ENCODE measurements at places on chromosomes 13 and 19.

- no peak for DNase-seq
These were observed 111.3 kb downstream of the KATNAL1 start for GRCh38 chr13:30196025-30196424.

- no peak for DNase-seq
These were observed 226.7 kb downstream of the RFC3 start for GRCh38 chr13:34044660-34045080.

GRCh38 chr13:112653071-112653470 is 36.8 kb upstream of the ATP11A start:
- DNase-seq = no peak

DNA sequence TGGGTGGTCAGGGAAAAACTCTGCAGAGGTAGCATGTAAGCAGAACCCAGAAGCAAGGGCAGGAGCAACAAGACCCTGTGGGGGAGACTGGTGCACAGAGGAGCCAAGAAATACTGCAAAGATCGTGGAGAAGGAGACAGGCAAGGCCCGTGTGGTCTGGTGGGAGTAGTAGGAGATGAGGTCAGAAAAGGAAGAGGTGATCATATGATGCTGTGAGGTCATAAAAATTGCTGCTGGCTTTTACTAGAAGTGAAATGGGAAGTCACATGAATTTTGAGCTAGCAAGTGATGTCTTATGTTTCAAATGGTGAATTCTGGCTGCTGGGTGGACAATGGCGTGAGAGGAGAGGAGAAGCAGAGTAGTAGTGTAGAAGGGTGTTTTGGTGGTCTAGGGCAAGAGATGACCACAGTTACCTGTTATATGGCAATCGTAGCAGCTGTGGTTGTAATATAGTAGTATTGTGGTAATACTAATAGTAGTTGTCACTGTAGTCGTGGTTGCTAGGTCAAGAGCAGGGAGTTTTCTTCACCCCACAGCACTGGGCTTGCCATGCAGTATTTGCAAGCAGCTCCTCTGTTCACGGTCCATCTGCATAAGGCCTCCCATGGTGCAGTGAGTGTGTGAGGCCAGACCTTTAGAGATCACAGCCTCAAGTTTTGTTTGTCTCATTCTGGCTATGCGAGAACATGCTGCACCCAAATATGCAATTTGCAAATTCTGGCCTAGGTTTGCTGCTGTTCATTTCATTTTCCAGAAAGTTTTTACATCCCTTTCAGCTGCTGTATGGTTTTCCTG is 205.0 kb downstream of the TSHZ3 start:
- no peak for DNase-seq

GRCh38 chr13:95356916-95357315 is 55.7 kb upstream of the ABCC4 start:
- peak; percentile 11 for DNase-seq

- DNase-seq = no peak
These were observed 1194.2 kb downstream of the EFNB2 start for GRCh38 chr13:105341256-105341655.

- no peak for DNase-seq
These were observed 31.7 kb upstream of the PCDH8 start for GRCh38 chr13:52879950-52880741.

- DNase-seq = no peak
These were observed 224.0 kb downstream of the COG6 start for GRCh38 chr13:39879286-39880035.

DNA sequence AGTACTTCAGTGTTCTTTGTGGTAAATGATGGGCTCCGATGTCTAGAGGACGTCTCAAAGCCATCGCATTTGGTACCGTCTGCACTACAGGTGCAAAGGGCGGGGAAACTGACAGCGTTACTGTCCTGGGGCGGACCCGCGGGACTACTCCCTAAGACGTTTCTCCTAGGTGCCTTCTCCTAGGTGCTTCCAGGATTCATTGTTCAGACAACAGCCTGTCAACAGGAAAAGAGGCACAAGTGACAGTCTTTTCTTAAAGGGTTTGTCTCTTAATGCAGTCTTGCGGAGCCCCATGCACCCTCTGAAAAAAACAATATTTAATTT is 1.4 kb downstream of the SERTM1 start:
- DNase-seq = no peak

DNA sequence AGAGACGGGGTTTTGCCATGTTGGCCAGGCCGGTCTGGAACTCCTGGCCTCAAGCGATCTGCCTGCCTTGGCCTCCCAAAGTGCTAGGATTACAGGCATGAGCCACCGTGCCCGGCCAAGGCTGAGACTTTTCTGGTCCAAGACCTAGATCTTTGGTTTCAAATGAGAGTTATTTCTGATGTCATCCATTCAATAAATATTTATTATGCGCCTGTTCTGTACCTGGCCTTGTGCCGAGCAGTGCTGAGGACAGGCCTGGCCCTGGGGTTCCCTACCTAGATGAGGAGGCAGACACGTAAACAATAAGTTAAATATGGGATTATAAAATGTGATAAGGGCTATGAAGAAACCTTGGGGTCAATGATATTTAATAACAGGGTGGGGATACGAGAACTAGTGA is 4.5 kb downstream of the RELB start:
- peak; percentile 74 for DNase-seq

- no peak for DNase-seq
These were observed 800.2 kb downstream of the EFNB2 start for GRCh38 chr13:105735281-105735680.

- DNase-seq = no peak
These were observed 1339.4 kb downstream of the EFNB2 start for GRCh38 chr13:105196052-105196451.

DNA sequence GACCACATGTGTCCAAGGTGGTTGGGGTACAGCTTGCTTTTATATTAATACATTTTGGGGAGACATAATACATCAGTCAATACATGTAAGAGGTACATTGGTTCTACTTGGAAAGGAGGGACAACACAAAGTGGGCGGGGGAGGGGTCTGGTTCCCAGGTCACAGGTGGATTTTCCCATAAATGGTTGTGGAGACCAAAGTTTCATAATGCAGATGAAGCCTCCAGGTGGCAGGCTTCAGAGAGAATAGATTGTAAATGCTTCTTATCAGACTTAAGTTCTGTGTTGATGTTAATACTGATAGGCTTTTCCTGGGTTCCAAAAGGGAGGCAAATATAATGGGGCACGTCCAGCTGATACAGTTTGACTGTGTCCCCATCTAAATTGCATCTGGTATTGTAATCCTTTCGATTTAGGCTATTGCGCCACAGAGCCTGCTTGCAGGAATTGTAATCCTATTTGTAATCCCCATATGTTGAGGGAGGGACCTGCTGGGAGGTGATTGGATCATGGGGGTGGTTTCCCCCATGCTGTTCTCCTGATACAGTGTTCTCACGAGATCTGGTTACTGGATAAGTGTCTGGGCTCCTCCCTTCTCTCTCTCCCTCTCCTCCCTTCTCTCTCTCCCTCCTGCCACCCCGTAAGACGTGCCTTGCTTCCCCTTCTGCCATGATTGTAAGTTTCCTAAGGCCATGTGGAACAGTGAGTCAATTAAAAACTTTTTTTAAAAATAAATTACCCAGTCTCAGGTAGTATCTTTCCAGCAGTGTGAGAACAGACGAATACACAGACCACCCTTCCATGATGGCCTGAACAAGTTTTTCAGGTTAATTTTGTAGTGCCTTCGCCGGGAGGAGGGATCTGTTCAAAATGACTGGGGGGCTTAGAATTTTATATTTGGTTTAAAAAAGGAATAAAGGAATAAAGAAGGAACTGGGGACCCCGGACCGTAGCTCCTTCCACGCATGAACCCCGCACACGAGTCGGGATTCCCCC is 44.9 kb downstream of the ZNF823 start:
- no peak for DNase-seq

GRCh38 chr13:49517461-49517860 is 21.7 kb downstream of the PHF11 start:
- no peak for DNase-seq

GRCh38 chr13:30373727-30374126 is 48.6 kb upstream of the UBE2L5 start:
- no peak for DNase-seq

- DNase-seq = peak; percentile 79
These were observed 46.8 kb downstream of the SLC7A1 start for GRCh38 chr13:29548722-29549121.

GRCh38 chr13:53499576-53500133 is 471.0 kb downstream of the OLFM4 start:
- no peak for DNase-seq

GRCh38 chr13:45623516-45624090 is 8.1 kb upstream of the ERICH6B start:
- no peak for DNase-seq

DNA sequence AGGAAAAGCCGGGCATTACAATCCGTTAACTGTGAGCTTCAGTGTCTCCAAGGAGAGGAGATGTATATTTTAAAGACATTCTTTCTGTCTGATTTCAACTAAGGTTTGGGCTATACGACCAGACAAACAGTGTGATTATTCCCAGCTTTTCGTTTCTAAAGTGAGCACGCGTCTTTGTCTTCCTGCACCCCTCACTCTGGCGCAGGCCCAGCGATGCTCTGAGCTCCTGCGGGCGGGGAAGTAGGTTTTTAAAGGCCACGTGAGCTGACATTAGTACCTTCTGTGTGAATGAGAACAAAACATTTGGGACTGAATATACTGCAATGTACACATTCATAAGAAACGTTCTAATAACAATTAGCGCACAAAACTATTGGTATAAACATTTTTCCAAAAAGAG is 15.3 kb upstream of the RANBP3 start:
- DNase-seq = no peak

- DNase-seq = no peak
These were observed 255.1 kb downstream of the TBC1D4 start for GRCh38 chr13:75226733-75227435.

GRCh38 chr13:112854321-112854720 is 114.7 kb upstream of the MCF2L start:
- DNase-seq = peak; percentile 33

DNA sequence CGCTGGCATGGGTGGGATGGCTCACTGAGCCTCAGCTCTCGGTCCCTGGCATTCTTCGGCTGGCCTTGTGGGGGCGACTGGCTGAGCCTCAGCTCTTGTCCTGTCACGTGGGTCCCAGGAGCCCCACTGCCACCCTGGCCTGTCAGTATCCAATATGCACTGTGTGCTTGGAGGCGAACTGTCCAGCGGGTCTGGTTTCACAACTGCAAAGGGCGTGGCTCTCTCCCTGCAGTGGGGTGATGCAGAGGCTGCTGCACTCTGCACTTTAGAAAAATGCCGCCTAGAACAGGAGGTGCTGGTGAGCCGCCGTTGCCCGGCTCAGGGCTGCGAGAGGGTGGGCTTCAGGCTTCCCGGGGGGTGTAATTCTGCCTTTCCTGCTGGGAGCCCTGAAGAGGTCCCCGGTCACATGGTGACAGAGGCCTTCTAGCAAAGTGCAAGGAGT is 17.0 kb upstream of the TMEM255B start:
- DNase-seq = peak; percentile 58

DNA sequence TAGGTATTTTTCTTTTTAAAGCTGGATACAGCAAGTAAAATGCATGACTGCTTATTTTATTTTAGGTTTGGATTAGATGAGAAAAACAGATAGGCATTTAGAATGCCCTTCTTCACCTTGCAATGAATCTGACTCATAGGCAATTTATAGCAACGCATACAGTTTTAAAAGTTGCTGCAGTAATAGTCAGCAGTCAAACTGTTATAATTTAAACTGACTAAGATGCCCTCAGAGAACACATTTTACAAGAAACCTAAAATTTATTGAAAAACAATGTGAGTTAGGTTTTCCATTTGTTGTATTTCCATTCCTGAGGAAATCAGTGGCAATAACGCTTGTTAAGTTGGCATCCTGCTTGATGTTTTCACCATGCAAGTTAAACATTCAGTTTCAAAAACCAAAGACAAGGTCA is 1128.2 kb upstream of the PCDH9 start:
- DNase-seq = no peak

DNA sequence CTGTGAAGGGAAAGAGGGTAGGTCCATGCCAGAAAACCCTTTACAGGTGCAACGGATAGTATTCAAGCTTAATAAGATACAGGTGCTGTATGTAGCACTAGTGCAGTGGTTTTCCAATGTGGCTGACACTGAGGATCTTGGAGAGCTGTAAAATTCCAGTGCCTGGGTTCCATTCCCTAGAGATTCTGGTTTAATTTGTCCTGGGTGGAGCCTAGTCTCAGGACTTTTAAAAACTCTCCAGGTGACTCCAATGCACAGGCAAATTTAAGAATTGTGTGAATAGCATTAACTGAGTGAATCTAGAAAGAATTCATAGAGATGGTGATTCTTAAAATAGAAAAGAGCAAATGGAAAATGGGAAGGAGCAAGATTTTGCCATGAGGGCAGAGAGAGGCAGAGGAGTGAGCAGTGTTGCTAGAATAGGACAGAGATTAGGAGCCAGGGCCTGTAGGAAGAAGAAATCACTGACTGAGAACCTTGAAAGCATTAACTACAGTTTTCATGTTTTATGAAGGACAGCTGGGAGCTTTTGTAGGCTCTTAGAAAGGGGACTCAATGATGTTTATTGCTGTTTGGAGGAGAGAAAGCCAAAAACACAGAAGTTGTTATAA is 261.8 kb downstream of the DLEU7 start:
- no peak for DNase-seq

DNA sequence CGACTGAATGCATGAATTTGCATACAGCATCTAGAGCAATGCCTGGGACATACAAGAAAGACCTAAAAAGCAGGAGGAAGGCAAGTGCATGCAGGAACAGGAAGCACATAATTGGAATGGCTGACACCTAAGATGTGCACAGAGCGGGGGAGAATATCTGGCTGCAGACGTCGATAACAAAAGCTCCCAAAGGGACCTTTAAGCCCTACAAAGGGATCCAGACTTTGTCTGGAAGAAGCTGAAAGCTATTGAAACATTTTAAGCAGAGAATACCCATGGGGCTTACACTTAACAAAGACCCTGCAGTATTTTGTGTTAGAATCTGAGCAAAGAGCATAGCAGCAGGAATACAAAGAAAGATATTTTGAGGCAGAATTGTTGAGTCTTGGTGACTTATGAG is 107.4 kb upstream of the CLDN10 start:
- DNase-seq = no peak

- DNase-seq = no peak
These were observed 31.2 kb downstream of the DLEU7 start for GRCh38 chr13:50812242-50812641.

DNA sequence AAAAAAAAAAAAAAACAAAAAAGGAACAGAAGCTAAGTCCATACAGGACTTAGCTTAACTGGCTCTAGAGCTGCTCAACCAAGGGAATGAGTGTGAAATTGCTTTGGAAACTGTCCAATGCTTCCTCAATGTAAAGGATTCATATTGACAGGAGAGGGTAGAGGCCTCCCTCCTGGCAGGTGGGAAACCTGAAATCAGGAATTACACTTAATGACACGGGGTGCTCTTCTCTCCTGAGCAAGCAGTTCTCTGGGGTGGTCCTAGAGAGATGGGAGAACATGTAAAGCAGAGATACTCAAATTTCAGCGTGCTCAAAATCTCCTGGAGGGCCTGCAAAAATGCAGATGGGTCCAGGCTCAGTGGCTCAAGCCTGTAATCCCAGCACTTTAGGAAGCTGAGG is 3.6 kb upstream of the MAG start:
- no peak for DNase-seq

- DNase-seq = no peak
These were observed 35.2 kb upstream of the ISYNA1 start for GRCh38 chr19:18473003-18473705.

- DNase-seq = no peak
These were observed 52.7 kb downstream of the TSC22D1 start for GRCh38 chr13:44523146-44524015.

GRCh38 chr13:50226515-50227155 is 211.4 kb downstream of the KCNRG start:
- DNase-seq = no peak

GRCh38 chr19:51687791-51688670 is 5.1 kb upstream of the SPACA6 start:
- DNase-seq = peak; percentile 38
